Activated CD4-positive, alpha-beta T cell treated with anti-CD3 and anti-CD28 coated beads, Interleukin-2, amount 10 ng/mL, durations not matched to agents 7 days and 5 days (primary cell): ENCODE measurements at places on chromosomes 4 and X.

- DNase-seq: no peak
Measured at GRCh38 chr4:81839347-81840042, 367.8 kb upstream of the RASGEF1B start.

GRCh38 chr4:164058776-164059445 is 564.4 kb downstream of the TMA16 start:
- DNase-seq: no peak

DNA sequence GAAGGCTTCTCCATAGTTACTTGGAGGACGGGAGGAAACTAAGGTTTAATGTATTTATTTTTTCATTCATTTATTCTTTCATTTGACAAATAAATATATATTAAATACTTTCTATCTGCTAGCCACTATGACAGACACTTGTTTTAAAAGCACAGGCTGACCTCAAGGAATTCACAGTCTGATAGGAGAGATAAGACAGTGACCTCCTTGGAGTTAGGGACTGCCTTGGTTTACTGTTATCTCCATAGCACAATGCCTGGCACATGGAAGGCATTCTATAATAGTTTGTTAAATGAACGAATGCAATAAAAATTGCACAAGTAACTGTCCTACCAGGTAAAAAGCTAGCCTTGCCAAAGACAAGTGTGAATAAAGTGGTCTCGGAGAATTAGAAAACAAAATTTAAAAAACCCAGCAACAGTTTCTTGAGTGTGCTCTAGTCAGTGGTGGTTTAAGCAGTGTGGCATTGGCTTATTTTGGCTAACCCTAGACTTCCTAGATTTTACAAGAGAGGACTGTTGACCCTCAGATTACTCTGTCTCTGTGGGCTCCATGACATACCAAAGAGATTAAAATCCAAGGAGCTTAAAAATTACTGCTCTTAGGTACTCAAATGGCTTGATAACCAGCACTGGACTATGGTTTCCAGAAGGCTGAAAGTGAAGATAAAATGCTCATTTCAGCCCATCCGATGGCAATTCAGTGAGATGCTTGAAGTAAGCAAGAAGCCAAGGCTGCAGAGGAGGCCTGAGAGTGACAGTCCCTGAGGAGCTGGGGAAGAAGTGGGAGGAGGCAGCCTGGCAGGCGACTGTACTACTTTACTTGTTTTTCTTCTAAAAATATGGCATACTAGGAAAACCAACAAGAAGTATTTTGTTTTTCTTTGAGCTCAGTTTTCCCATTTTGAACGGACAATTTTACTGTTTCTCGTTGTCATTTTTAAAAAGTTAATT is 9.6 kb downstream of the AFP start:
- no peak for DNase-seq

GRCh38 chr4:108224611-108225053 is 55.9 kb upstream of the LEF1 start:
- no peak for DNase-seq

- no peak for DNase-seq
Measured at GRCh38 chr4:140300271-140300970, 73.0 kb upstream of the SCOC start.

- DNase-seq: no peak
Measured at GRCh38 chr4:172601195-172601594, 567.4 kb upstream of the GALNT7 start.

GRCh38 chrX:26851981-26852380 is 611.2 kb downstream of the PPP4R3C start:
- no peak for DNase-seq

GRCh38 chr4:101954351-101954750 is 163.8 kb downstream of the BANK1 start:
- DNase-seq: no peak

DNA sequence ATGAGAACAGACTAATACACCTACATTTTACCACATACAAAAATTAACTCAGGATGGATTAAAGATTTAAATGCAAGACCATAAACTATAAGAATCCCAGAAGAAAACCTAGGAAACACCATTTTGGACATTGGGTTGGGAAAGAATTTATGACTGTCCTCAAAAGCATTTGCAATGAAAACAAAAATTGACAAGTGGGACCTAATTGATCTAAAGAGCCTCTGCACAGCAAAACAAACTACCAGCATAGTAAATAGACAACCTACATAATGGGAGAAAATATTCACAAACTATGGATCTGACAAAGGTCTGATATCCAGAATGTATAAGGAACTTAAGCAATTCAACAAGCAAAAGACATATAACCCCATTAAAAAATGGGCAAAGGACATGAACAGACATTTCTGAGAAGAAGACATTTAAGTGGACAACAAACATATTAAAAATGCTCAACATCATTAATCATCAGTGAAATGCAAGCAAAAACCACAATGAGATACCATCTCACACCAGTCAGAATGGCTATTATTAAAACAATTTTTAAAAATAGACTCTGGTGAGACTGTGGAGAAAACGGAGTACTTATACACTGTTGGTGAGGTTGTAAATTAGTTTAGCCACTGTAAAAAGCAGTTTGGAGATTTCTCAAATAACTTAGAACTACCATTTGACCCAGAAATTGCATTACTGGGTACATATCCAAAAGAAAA is 221.7 kb upstream of the DIPK2B start:
- no peak for DNase-seq

DNA sequence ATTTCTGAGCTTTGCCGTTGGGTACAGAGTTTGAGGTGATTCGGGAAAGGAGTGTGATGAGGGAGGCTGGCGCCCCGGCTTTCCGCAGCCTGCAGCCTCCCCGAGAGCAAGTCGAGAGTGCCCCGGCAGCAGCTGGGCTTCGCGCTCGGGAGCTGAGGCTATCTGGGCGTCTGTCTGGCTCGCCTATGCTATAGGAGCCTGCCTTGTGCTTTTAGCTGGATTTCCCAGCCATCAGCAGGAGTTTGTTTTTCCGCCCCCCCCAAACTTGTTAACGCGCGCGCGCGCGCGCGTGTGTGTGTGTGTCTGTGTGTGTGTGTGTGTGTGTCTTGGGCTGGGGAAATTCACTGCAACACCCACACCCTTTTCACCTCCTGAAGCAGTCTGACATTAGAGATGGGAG is 765 bp upstream of the DGKK start:
- DNase-seq: no peak

GRCh38 chr4:93751411-93751810 is 77.1 kb upstream of the ATOH1 start:
- no peak for DNase-seq

DNA sequence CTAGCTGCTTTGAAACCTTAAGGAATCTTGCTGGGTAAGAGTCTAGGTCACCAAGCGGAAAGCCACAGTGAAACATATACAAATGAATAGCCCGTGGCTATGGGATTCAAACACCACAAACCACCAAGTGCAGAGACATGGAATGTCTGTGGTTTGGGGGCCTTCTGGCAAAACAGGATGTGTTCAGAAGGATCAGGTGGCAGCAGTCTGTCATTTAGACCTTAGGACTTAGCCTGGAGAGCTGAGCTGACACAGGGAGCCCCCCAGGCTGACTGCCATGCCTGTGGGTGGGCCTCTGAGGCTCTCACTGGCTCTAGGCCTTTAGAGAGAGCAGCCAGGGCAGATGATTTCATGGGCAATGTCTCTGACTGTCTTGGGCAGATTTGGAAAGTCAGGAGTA is 225.6 kb downstream of the FBXW7 start:
- DNase-seq: no peak

DNA sequence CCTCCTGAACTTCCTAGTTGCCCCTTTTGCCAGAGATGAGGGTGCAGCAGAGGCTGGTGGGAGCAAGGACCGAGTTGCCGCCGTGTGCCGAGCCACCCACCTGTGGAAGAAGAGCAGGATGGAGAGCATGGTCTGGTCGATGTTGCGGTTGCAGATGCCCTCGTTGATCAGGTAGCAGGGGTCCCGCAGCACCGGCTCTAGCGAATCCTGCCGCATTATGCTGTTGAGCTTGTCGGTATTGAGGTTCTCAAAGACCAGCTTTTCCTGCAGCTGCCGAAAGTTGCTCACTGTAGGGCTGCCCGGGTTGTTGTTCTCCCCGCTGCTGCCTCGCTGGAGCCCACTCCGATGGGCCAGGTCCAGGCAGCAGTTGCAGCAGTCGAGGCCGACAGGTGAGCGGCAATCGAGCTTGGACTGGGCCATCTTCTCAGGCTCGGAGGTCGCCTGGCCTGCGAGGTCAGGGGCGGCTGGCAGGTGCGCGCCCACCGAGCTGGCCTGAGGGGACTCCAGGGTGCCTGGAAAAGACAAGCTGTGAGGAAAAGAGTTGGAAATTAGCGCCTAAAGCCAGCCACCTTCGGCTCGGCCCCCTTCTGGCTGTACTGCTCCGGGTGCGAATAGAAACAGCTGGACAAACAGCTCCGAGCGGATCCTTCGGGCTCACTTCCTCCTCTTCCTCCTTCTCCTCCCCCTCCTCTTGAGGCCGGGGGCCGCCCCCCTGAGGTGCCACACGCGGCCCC is 420 bp downstream of the TSC22D3 start:
- no peak for DNase-seq

DNA sequence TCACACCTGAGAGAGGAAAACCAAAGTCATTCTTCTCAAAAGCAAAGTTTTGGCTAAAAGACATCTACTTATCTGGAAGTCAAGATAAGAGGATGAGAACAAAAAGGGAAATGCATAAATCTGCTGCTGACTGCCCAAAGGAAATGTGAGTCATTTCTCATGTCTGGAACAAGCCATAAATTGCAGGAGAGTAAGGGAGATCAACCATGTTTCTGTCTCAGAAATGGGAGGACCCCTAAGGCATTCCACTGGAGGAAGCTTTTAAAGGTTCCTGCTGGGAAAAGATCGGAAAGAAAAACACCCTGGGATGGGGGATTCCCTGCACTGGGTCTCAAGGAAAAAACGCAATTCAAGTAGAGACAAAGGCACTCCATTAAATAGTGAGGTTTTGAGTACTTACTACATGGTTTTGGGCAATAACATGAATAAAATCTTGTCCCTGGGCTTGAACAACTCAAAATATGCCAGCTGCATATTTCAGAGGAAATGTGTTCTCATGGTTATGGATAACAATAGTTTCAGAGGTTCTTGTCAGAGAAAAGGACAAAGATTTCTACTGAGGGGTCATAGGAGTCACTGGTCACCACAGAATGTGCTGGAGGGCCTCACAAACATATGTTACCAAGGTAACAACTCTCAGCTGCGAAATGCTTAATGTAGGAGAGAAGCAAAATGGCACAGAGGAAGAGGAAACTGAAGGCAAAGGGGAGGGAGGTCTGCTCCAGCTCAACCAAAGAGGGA is 19.3 kb downstream of the GPR143 start:
- no peak for DNase-seq

DNA sequence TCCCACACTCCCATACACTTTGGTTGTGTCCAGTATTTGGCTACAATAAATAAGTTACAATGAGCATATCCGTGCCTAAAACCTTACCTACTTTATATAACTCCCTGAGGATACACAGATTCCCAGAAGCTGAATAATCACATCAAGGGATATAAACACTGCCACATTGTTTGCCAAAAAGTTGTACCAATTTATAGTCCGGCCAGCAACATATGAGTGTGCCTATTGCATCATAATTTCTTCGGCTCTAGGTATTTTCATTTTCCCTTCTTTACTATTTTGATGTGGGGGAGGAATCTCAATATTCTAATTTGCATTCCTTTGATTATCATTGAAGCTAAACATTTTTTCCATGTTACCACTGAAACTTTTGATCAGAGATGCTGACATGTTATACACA is 146.4 kb downstream of the PCDH19 start:
- DNase-seq: no peak

DNA sequence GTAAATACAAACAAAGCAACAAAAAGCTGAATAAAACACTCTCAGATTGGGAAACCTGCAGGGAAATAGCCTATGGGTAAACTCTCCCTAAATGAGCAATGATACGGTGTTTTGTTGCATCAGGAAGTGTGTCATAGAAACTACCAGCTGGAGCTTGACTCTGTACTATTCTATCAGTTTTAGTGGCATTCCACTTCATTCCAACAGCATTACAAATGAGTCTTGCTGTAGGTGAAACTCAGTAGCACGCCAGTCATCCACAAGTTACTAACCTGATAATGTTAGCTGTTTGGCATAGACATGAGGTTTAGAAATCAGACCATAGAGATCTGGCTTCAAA is 24.9 kb downstream of the FGFBP1 start:
- DNase-seq: no peak

- peak; percentile 8 for DNase-seq
Measured at GRCh38 chrX:21974011-21974385, 33.5 kb downstream of the SMS start.

- DNase-seq: no peak
Measured at GRCh38 chrX:26914232-26914631, 548.9 kb downstream of the PPP4R3C start.

- no peak for DNase-seq
Measured at GRCh38 chr4:112509243-112510141, 6.5 kb downstream of the NEUROG2 start.

DNA sequence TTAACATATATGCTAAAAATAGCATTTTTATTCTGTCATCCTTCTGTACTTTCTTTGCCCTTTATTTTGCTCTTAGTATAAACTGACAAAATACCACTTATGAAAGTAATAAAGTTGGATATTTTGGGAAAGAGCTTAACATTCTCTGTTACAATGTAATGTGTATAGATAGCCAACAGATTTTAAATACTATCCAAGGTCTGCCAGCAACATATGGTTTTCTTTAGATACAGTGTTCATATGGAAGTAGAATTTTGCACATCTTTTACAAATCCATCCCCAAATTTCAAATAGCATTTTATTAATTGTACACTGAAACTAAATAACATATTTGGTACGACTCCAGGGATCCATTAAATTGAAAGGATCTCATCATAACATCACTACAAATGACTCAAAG is 268.6 kb upstream of the PCDH18 start:
- no peak for DNase-seq
